ENCODE measurements at places on chromosomes 2 and 18.

DNA sequence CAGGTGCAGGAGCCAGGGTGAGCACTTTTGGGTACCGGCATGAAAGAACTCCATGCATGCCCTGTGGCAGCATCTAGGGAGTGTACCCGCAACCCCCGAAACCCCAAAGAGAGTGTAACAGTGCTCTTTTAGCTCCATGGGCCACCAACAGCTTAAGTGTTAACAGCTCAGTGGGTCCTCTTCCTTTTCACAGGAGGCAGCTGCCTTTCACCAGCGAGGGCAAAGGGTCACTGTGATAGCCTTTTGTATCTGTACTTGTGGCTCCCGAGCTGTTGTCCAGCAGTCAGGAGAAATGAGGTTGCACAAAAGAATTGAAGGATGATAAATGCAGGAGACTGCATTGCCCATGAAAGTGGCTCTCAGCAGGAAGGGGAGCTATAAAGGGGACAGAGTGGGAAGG is 1166.3 kb upstream of the ACVR2A start:
- peak; percentile 31 for DNase-seq

DNA sequence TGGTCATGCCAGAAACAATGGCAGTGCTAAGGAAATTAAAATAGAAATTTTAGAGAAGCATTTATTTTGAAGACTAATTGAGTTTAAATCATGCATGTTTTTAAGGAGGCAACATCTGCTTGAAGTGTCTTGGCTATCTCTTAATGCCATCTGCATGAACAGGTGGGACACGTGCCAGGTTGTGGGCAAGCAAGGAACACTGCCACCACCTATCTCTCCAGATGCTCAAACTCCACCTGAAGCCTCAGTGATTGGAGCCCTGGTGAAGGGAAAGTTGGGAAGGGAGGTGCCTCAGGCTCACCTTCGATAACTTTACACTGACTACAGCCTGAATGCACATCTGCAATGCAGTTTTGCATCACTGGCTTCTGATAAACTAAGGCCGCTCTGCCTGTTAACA is 91.5 kb downstream of the TPGS2 start:
- DNase-seq, result no peak

GRCh38 chr18:50090370-50091312 is 104.3 kb downstream of the MYO5B start:
- DNase-seq, result no peak

GRCh38 chr2:168587307-168587706 is 131.2 kb downstream of the CERS6 start:
- no peak for DNase-seq

DNA sequence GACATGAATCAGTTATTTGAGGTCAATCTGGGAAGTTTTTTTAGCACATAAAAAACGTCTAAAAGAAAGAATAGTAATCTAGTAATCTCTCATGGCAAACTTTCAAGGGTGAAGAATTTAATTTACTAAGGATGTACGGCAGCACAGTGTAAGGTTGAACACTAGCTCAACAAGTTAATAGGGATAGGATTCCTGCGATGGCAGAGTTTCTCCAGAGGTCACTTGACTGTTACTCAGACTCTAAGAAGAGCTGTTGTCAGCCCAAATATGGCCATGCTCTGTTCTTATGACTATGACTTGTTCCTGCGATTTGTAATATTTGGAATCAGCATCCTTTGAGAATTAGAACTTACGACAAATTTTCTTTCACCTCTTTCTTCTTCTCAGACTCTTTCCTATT is 553.3 kb upstream of the TNP1 start:
- DNase-seq, result no peak

Data from neuronal stem cell (in vitro differentiated cells).